ENCODE measurements at places on chromosomes 1 and 21.

DNA sequence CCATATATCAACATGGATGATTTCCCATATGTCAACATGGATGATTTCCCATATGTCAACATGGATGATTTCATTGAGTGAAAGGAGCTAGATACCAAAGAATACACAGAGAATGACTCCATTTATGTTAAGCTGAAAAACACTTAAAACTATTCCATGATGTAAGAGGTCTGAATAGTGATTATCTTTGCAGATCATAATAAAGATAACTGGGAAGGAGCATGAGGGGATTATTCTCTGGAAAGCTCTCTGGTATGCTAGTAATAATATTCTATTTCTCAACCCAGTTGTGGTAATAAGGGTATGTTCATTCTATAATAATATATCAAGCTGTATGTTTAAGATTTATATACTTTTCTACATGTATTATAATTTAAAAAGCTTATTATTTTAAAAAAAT is 14.1 kb downstream of the SYNJ1 start:
- no peak for DNase-seq

GRCh38 chr1:29247044-29247443 is 10.7 kb downstream of the PTPRU start:
- no peak for DNase-seq

- DNase-seq: no peak
Observed at GRCh38 chr1:241336335-241336734, 20.7 kb downstream of the RGS7 start.

DNA sequence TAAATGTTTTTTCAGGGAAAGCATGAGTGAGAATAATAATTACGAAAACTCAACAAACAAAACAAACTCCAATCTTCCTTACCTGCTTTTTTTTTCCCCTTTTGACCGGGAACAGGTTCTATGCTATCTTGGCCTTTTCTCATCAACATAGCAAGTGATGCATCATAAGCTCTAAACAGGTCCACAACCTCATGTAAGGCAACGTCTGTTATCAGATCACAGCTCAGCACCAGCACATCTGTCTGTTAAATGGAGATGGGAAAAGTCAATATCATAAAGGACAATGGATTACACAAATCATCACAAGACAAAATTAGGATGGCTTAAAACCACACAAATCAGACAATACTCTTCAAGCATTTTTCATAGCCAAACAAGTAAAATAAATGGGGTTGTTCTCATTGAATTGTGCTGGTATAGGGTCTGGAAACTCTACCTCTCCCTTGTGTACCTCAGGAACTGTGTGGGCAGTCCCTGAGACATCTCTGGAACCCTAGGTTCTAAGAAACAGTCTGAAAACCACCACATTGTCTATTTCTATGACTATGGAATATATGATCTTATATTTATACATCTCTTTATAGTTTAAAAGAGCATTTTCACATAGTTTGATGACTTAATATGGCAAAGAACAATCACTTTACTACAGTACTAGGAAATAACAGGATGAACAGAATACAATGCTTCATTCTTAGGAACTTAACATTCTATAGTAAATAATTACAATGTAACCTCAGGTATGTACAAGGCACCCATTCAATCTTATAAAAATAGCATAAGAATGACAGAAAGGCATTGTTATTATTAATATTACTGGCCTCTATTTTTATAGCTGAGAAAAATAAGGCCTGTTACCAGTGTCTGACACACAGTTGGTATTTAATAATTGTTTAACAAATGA is 44.7 kb downstream of the EIF2B3 start:
- no peak for DNase-seq

GRCh38 chr1:110502402-110503151 is 16.4 kb downstream of the KCNA10 start:
- DNase-seq: no peak

GRCh38 chr1:186671136-186671825 is 8.9 kb downstream of the PTGS2 start:
- DNase-seq: no peak

GRCh38 chr1:30714536-30715090 is 8.8 kb downstream of the MATN1 start:
- no peak for DNase-seq

DNA sequence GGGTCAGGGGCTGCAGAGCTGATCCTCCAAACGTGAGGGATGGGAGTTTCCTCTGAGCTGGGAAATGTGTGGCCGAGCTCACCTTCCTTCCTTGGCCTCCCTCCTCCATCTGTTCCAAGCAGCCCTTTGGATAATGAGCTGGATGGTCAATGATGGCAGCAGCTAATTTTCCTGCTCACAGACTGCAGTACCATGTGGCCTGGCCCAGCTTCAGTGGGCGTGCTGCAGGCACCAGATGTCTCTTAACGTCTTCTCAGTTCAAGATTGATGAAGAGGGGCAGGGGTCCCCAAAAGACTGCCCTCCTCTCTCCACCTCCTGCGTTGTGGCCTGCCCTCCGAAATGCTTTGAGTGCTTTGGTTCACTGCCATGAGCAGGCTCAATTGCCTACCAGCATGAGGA is 86.0 kb downstream of the UBIAD1 start:
- DNase-seq: no peak

DNA sequence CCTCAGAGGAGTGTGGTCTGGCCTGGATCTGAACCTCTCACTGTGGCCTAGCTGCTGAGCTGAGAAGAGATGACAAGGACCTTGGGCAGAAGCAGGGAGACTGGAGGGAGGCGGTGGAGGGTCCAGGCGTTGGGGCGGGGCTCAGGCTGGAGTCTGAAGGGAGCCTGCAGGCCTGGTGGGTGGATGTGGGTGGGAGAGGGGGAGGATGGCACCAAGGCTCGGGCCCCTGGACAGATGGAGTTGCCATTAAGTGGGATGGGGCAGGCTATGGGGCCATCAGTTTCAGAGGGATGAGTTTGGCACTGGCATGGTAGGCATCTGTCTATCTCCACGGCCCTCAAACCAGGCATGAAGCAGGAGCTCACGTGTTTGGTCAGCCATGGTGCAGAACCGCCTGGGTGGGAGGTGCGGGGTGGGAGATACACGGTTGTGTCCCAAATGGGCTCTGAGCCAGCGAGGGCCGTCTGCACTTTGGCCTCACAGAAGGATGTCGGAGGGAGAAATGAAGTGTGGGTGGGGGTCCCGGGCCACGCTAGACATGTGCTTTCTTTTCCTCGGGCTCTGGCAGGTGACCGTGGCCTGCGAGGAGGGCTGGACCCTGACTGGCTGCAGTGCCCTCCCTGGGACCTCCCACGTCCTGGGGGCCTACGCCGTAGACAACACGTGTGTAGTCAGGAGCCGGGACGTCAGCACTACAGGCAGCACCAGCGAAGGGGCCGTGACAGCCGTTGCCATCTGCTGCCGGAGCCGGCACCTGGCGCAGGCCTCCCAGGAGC is 23.6 kb downstream of the PCSK9 start:
- no peak for DNase-seq

- no peak for DNase-seq
Observed at GRCh38 chr1:183466781-183467180, 5.5 kb upstream of the SMG7 start.

DNA sequence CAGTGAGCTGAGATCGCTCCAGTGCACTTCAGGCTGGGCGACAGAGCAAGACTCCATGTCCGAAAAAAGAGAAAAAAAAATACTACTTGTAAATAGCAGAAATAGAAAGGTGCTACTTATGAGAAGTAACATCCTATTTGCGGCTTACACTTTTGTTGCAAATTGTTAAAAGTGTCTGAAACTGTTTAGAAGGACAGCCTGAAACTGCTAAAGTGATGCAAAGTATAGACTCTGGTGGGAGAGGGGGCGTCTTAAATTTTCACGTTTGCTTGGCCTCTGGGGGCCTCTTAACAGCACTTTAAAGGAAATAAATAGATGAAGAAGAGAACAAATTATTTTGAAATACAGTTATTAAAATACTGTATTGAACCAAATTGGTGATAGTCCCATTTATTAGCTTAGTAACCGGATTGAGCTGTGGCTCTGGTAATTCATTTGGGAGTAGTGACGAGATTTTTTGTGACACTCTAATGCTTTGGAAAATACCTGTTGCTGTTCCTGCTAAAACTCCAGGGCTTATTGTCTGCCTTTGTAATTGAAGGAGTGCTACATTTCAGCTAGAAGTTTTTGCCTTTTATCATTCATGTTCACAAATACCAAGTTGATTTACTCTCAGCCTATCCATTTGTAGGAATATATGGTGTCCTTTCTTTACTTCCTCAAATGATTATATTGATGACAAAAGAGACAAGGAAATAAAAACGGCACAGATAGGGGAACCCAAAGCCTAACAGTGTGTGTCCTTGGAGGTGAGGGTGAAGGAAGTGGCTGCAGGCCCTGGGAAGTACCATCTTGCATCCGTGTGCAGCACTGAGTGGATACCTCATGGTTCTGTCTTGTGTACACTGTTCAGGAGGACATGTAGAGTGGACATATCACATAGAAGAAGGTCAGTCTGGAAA is 6.2 kb downstream of the PKNOX1 start:
- no peak for DNase-seq

- no peak for DNase-seq
Observed at GRCh38 chr1:22920026-22920733, 52.5 kb downstream of the LACTBL1 start.

DNA sequence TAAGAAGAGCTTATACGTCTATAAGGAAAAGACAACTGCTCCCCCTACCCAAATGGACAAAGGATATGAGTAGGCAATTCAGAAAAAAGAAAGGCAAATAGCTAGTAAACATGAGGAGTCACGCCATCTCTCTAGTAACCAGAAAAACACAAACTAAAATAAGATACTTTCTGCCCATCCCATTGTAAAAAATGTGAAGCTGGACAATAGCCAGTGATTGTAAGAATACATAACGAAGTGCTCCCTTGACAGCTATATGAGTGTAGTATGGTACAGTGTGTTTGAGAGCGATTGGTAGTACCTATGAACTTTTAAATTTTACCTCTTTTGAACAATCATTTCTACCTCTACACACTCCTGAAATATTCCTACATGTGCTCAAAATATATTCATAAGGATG is 7.5 kb upstream of the GJA8 start:
- no peak for DNase-seq

DNA sequence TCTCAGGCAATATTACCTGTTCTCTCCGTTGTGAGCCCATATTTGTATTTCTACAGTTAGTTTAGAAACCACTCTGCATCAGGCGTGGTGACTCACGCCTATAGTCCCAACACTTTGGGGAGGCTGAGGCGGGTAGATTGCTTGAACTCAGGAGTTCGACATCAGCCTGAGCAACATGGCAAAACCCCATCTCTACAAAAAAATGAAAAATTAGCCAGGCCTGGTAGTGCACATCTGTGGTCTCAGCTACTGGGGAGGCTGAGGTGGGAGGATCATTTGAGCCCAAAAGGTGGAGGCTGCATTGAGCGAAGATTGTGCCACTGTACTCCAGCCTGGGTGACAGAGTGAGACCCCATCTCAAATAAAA is 19.7 kb upstream of the ID3 start:
- DNase-seq: no peak

DNA sequence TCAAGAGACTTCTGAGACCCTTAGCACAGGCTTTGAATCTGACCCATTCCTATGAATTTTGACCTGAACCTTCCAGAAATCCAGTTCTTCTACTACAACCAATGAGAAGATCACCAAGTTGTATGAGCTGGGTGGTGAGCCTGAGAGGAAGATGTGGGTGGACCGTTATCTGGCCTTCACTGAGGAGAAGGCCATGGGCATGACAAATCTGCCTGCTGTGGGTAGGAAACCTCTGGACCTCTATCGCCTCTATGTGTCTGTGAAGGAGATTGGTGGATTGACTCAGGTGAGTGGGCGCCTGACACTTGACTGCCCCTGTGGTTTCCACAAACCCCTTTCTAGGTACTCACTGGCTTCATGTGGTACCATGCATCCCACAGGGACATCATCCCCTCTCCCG is 20.0 kb upstream of the PIGV start:
- no peak for DNase-seq

DNA sequence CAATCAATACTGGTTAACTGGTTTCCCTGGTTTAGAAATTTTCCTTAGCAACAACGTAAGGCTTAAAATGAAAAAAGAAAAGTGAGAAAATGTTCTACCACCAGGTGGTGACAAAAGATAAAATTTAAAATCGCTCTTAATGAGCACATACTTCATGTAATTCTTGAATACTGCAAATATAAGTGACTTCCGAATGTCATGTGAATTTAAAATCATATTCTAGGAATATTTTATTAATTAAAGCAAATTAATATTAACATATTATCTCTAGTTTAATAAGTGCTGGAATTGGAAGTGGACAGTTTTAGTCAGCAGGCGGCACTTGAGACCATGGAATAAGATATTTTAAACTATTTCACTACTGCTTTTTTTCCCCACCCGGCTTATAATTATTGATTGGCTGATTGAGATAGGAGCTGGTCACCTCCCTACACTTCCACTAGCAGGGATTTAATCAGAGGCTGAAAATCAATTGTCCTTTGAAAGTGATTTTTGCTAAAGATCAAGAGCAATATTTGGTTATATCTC is 5.0 kb upstream of the ADAMTS1 start:
- DNase-seq: peak; percentile 64

GRCh38 chr1:22702296-22703085 is 8.1 kb upstream of the EPHB2 start:
- no peak for DNase-seq

- DNase-seq: peak; percentile 61
Observed at GRCh38 chr21:41170442-41170841, 2.5 kb downstream of the BACE2 start.

- no peak for DNase-seq
Observed at GRCh38 chr1:3187415-3188149, 118.6 kb downstream of the PRDM16 start.

DNA sequence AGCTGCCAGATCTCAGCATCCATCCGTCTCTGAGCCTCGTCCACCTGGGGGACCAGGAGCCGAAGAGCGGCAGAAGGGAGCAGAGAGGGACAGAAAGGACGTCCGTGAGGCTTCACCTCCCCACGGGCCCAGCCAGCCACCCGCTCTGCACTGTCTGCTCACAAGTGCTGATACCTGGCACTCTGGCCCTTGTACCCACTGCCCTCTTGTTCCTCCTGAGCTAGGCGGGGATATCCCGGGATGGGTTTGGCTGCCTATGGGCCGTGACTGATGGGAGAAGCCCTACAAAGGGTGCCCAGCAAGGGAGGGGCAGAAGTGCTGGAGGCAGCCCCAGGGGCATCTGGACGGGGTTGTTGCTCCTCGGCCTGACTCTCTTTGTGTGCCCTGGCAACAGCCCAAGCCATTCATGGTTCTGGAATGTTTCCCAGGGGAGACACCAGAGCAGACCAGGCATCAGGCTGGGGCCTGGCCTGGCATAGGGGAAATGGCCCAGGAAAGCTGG is 57.6 kb downstream of the LDLRAD2 start:
- DNase-seq: peak; percentile 91

- DNase-seq: no peak
Observed at GRCh38 chr1:201393076-201393475, 6.0 kb downstream of the LAD1 start.

DNA sequence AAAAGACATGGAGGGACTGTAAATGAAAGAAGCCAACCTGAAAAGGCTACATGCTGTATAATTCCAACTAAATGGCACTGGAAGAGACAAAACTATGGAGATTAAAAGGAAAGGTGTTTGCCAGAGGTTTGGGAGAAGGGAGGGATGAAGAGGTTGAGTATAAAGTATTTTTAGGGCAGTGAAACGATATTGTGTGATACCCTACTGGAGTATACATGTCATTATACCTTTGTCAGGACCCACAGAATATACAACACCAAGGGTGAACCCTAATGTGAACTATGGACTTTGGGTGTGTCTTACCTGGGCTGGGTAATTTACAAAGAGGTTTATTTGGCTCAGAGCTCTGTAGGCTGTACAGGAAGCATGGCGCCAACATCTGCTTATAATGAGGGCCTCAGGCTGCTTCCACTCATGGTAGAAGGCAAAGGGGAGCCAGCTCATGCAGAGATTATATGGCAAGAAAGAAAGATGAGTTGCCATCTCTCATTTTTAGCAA is 73.4 kb downstream of the CD2 start:
- no peak for DNase-seq

Measured in ACHN (cell line).